ENCODE measurements at places on chromosomes 6 and 20.
A peak's percentile ranks its signal among the peaks of the same experiment; 100 is the strongest.

- DNase-seq: no peak
These were observed 85.3 kb upstream of the FOXP4 start for GRCh38 chr6:41460742-41461336.

GRCh38 chr20:35539756-35540212, 2.1 kb upstream of the ERGIC3 start:
- peak; percentile 85 for DNase-seq

DNA sequence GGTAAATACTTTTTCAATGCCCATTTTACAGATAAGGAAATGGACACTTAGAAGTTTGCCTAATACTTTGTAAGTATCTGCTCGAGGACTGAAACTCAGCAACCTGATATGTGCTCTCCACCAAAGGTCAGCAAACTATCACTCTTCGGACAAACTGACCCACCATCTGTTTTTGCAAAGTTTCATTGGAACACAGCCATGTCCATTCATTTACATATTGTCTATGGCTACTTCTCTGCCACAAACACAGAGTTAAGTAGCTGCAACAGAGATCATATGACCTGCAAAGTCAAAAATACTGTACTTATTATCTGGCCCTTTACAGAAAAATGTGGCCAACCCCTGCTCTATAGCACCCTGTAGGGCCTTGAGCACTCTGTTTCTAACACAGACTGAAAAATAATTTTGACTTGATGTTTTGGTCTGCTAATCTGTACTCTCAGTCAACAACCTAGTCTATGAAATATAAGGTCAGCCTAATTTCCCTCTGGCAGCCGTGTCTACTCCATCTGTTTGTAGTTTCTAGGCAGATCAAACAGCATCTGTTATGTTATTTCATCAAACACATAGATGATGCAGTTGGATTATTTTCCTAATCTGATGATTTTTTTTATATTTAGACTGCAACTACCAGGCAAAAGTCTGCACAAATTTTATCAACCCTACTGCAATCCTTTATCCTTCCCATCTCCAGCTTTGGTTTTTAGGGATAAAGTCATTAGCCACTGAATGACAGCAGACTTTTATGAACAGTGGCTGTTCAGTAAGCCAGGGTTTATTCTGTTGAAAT, 41.4 kb upstream of the BEND6 start:
- DNase-seq: no peak

DNA sequence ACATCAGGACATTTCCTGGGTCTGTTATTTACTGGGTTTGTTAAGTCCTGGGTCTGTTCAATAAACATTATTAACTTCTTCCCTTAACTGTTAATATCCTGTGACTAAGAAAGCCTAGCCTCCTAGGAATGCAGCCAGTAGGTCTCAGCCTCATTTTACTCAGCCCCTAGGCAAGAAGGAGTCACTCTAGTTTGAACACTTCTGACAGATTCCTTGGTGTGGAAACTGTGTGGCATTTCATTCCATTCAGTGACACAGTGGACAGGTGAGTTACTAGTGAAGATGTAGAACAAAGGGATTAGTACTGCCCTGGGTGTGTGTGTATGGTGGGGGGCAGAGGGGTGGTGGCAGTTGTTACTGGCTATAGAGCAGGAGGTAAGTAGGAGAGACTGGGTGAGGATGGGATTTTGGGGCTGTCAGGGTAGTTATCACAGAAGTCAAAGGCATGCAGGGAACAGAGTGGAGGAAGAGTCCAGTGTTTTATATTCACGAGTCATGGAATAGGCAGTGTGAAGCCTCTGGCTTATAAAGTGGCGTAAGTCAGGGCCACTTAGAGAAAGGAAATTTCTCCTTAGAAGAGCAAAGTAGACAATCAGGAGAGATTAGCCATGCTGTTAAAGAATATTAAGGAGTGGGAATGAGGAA, 28.4 kb downstream of the RNF182 start:
- no peak for DNase-seq

DNA sequence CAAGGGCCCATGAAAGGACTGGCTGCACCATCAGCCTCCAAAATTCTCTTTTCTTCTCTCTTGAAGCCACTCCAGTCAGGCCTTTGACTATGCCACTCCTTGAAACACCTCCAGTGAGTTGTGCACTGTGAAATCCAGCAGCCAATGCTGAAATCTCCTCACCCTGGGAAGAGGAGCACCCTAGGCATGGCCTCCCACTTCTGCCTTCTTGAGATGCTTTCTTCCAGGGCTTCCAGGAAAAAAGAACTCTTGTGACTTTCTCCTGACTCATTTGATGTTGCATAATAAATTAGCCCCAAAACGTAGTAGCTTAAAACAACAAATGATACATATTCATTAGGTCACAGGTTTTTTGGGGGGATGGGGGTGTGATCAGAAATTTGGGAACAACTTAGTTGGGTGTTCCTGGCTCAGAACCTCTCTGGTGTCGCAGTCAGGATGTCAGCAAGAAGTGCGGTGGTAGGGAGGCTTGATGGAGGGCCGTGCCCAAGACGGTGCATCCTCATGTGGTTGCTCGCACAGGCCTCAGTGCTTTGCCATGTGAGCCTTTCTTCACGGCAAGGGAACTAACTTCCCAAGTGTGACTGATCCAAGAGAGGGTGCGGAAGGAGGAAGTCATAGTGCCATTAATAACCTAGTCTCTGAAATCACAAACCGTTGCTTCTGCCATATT, 12.1 kb downstream of the NCR2 start:
- no peak for DNase-seq

GRCh38 chr20:50957798-50958614, at the start of gene DPM1:
Gene DPM1, minus strand, starts transcription at chr20:50958532. Its CDS starts 9 bp downstream, at chr20:50958523.
- peak; percentile 87 for DNase-seq

- no peak for DNase-seq
These were observed 64.4 kb downstream of the SMPDL3A start for GRCh38 chr6:122853259-122853995.

- no peak for DNase-seq
These were observed 5.8 kb upstream of the ABHD16B start for GRCh38 chr20:63855363-63856097.

- DNase-seq: no peak
These were observed 38.6 kb upstream of the IRF4 start for GRCh38 chr6:352896-353470.
